ENCODE measurements at places on chromosomes 3 and 15.
A peak's percentile ranks its signal among the peaks of the same experiment; 100 is the strongest.

DNA sequence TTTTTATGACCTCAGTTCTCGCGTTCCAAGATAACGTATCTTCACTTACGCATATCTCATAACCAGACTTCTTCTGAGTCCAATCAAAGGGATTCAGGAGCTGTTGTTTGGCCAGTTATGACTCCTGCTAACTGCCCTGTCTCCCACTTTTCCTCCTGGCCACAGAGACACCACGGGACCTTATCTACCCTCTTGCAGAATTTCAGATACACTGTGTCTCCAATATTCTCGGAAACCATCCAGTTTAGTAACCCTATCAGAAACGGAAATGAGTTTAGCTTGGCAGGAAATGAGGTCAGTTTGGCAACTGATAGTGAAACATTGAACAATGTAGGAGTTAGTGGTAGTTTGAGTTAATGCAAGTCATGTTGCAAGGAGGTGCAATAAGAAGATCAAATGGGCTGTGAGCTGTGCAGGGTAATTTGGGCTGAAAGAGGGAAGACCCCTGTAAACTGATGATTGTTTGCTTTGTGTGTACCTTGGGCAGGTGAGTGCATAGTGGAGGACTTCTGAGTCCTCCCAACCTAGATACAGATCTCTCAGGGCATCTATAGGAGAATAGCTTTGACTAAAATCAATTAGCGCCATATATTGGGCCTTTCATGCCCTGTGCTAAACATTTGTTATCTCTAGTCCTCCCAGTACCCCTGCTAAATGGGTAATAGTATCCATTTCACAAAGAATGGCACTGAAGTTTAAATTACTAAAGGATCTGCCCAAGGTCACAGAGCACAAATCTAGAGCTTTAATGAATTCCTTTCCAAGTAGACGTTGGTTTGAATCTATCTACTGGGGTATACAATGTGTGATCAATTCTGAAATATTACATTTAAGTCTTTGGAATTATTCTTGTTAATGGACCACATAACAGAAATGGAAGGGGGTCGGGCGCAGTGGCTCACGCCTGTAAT is 41.3 kb upstream of the PIK3CB start:
- DNase-seq, result no peak

DNA sequence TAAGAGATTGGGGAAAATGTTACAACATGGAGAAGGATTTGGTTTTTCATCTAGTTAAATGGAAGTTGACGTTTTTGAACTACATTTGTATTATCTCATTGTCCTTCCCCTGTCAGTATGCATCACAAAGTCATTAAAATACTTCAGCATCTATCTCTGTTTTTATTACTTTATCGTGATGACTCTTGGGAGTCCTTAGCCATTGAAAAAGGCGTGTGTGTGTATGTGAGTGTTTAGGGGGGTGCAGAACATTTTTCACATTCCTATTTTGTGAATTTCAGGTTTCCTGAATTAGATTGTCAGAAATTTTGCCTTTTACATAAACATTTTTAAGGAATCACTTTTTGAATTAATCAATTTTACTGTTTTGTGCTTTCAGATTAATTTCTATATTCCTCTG is 360.6 kb upstream of the SGO1 start:
- DNase-seq, result no peak

DNA sequence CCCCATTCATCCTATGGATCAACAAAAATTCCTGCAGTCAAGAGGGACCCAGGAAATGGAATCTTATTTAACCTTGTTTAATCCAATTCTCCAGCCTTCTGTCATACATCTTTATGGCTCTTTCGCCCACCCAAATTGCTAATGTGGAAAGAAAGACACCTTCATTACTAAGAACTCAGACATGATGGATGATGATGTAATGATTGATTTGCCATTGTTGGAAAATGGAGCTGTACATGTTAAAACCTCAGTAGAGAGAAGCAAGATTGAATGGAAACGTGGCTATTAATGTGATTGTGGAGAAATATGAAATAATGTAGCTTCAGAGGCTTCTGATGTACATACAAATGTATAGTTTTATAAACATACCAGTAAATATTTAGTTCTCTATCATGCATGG is 15.7 kb upstream of the PTPRG start:
- no peak for DNase-seq

DNA sequence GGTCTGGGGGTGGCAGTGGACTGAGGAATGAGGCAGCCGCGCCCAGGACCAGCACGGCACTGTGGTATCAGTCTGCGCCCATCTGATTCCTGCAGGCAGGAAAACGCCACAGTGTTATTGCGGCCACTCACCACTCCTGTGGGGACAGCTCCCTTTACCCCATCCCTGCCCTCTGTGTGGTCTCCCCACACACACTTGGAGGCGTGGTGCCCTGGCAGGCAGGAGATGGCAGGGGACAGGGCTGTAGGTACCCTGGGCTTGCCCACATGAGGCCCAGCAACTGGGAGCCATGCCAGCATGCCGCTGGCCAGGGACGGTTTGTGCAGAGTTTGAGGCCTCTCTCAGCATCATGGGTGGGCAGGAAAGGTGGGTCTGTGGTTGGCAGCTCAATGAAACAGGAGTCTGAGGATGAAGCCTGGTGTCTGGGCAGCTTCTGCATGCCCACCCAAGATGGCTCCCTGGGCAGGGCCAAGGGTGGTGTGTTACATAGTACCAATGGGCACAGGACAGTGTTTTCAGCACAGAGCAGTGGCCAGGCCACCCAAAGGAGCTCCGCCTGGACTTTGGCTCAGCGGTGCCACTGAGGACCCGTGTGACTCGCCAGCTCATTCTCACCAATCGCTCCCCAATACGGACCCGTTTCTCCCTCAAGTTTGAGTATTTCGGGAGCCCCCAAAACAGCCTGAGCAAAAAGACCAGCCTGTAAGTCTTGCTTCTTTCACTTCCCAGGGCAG is 27.2 kb downstream of the ACAA1 start:
- no peak for DNase-seq

GRCh38 chr3:122774564-122774963 is 19.1 kb downstream of the HSPBAP1 start:
- no peak for DNase-seq

- DNase-seq, result no peak
Measured at GRCh38 chr3:33146791-33147445, 33.1 kb downstream of the CRTAP start.

- no peak for DNase-seq
Measured at GRCh38 chr3:182618981-182619591, 174.2 kb upstream of the ATP11B start.

- no peak for DNase-seq
Measured at GRCh38 chr3:172711454-172711795, 558 bp upstream of the NCEH1 start.

DNA sequence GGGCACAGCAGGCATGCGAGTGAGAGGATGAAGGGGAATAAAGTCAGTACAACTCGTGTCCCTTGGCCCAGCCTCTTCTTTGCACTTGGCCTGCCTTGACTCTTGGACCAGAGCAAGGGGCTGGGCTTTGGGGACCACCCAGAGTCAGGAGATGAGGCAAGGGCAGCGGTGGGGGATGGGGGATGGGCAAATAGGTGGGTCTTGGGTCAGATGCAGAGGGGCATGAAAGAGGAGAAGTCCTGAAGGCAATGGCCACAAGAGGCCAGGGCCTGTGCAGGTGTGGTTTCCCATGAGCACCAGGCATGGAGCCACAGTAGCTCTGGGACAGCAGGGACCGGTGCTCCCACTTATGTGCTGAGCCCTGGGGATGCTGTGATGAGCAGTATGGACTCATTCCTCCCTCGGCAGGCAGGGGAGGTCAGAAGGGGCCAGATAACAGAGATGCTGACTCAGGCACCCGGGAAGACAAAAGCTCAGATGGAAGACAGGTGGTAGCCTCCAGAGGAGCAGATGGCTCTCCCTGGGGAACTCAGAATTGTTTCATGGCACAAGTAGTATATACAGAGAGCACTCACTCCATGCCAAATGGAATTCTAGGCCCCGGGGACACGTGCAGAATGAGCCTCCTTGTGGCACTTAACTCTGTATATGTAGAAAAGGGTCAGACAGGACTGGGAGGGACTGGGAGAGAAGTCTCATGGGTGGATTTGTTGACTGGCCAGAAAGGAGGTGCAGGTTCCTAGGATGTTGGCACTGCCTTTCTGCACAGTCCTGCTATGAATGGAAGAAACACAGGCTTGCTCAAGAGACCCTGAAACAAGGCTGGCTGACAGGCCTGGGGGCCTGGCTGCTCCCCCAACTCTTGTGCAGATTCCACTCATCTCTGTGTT is 14.3 kb downstream of the ZBTB47 start:
- DNase-seq, result peak; percentile 46

DNA sequence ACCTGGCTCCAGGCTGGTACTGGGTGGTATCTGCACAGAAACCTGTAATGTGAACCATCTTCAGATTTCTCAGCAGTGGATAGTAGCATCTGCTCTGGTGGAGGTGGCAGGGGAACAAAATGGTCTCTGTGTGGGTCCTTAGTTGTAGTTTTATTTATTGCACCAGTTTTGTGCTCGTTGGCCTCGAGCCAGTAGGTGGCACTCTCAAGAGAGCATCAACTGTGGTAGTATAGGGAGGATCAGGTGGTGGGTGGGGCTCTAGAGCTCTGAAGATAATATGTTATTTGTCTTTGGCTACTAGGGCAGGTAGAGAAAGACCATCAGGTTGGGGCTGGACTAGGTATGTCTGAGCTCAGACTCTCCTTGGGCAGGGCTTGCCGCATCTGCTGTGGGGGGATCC is 254.0 kb upstream of the GPR149 start:
- no peak for DNase-seq

DNA sequence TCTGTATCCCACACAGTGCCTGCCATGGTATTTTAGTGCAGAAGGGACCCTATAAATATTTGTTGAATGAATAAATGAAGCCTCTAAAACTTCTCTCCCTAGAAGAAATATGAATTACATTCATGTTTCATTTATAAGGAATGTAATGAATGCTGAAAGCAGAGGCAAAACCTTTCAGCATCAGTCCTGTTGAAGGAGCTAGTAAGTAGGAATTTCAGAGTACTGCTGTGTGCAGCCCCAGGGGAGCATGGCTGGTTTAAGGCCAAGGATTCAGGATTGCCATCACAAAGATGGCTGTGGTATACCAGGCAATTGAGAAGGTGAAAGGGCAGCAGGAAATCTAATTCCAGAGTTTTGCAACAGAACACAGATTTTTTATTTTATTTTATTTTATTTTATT is 1131.4 kb downstream of the IGSF11 start:
- DNase-seq, result no peak

DNA sequence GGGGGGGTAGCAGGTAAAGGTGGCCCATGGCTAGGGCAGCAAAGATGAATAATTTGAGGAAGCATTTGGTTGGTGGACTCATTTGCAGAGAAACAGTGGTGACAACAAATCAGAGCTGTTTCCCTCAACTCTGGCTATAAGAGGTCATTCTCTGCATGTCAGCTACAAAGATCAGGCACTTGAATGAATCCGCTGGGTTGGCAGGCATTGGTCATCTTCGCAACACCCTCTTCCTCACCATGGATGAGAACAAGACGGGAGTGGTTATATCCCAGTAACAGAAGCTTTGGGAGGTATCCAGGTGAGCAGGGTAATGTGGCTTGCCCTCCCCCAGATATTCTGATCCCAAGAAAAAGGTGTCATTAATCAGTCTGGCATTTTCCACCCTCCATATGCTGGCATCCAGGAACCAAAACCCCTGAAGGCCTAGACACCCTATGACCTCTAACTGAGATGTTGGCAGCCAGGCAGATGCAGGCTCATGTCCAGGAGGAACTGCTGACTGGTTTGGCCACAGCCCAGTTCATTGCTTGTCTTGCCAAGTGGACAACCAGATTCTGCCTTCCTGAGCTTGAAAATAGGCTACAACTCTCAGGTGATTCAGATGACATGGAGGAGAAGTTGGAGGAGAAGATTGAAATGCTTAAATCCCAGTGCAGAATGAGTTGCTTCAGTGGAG is 108.9 kb upstream of the TRIM42 start:
- no peak for DNase-seq

DNA sequence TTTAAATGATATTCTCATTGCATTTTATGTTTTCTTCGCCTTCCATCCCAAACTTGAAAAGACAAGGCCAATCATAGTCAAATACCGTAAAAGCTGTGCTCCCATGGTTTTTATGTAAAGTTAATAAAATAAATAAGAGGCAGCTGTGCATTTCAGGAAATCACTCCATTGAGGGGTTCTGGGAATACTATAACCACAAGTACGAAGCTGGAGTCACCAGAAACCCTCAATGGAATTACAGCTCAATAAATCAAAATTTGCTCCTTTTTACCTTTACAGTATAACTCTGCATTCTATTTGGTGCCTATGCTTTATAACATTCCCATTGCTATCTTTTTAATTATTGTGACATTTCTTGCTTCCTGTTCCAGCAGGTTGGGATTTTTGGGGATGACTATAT is 77.2 kb downstream of the C3orf38 start:
- DNase-seq, result no peak

DNA sequence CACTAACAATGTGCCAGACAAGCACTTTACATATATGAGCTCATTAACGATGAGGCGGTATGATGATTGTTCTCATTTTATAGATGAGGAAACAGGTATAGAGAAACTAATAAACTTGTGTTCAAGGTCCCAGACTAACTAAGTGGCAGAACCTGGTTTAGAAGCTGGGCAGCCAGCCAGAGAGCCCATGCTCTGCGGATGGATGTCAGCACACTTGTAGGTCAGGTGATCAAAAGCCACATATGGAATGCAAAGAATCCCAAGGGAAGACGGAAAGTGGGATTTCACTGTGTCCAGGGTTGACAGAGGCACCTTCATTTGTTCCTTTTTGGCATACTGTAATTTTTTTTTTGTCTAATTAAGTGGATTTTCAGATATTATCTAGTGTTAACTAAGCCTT is 103.7 kb downstream of the EFL1 start:
- DNase-seq, result no peak

GRCh38 chr15:58678683-58679082 is 70.8 kb downstream of the ADAM10 start:
- no peak for DNase-seq

- no peak for DNase-seq
Measured at GRCh38 chr15:61537337-61537736, 308.2 kb upstream of the RORA start.

DNA sequence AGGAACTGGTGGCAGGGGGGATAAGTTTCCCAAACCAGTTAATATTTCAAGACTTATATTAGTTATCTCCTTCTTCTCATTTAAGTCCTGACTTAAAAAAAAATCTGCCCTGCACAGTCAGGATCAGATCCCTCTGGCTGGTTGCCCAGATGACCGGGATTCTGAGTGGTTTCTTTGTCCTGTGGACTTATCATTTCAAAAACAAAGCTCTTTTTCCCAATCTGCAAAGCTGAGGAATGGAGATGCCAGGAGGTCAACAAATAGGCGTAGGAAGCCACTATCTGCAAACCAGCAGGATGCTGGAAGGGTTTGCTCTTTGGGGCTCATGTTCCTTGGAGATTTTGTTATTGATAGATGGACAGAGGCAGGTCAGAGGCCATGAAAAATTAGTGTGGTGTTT is 5.8 kb downstream of the C3orf20 start:
- no peak for DNase-seq
